NCI-H345 (cell line): ENCODE measurements at places on chromosomes 1 and 21.

- no peak for DNase-seq
Observed at GRCh38 chr1:152024223-152024622, 12.6 kb downstream of the S100A11 start.

DNA sequence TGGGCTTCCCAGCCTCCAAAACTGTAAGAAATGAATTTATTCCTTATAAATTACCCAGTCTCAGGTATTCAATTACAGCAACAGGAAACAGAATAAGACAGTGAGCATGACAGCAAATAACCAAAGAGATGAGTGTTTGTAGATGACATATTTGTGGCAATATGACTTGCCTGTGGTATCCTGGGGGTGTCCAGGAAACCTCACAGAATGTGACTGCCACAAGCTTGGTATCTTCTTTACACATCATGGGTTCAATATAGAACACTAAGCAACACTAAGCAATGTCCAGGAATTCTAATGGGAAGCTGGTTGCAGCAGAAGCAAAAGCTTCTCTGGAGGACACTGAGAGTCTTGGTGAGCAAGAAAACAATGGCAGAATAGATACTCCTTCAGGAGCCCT lies 236.4 kb upstream of the BEND5 start:
- DNase-seq = no peak

- DNase-seq = no peak
Observed at GRCh38 chr1:186144505-186144904, 230.5 kb downstream of the TPR start.

- DNase-seq = peak; percentile 97
Observed at GRCh38 chr1:153565529-153566374, at the start of gene S100A2. Gene S100A2, minus strand, starts transcription at chr1:153565844. Its CDS starts 1,967 bp downstream, at chr1:153563877.

DNA sequence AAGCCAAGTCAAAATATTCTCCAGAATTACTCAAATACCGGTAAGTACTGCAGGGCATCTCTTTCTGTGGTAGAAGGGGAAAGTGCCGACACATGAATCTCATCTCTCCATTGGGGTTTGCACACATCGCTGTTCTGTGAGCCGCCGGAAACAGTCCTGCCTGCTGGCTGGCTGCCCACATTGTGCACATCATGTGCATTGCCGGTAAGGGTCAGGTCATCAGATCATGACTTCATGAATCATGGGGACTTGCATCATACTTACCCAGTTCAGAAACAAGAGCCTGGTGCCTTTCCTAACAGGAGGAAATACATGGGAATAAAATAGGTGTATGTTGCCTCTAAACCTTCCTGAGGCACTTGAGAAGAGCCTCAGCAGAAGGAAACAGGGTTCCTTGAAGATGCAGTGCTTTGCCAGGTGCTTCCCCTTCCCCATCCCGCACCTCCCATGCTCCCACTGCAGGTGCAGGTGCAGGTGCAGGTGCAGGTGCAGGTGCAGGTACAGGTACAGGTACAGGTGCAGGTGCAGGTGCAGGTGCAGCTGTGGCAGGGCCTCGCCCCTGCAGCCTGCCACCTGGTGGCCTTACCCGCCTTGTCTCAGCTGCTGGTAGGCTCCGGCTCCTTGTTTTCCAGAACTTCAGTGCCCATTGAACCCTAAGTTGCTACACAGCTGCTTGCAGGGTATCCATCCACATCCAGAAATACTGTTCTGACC lies 26.5 kb downstream of the GPR137B start:
- DNase-seq = no peak

- no peak for DNase-seq
Observed at GRCh38 chr1:92833840-92834239, 2.0 kb downstream of the RPL5 start.

DNA sequence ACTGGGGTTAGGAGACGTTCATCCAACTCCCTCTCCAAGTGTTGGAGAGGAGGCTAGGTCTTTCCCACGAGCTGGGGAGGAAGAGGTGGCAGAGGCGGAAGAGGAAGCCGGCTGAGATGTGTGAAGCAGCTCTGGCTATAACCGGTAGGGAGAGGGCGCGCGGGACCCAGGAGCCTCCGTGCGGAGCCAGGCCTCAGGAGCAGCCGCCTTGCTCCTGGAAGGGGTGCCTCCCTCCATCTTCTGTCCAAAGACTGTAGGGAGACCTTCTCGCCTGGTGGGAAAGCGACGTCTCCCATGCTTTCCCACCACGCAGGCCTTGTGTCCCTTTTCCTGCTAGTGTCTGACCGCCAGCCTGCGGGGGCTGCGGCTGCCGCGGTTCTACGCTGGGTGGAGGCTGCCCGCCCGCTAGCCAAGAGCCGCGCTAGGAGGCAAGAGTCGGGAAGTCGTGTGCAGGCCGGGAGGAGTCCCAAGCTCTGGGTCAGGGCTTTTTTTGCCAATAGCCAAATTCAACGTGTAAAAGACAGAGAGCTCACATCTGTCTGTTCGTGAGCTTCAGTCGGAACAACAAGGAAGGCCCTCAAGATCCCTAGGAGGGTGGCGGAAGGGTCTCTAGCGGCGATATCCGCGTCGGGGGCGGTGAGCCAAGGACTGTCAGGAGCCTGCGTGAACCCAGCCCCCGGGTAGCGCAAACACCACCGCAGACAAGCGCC lies 8.4 kb upstream of the NBPF11 start:
- no peak for DNase-seq

- DNase-seq = no peak
Observed at GRCh38 chr21:45499970-45500577, 42.2 kb downstream of the SLC19A1 start.
